ENCODE measurements at places on chromosomes 13 and 19. TPM values are rescaled to one million over a fixed set of nuclear protein-coding genes. Genes with fewer than 3 reads are reported as not detected.
A peak's percentile ranks its signal among the peaks of the same experiment; 100 is the strongest.

- no peak for ATAC-seq
Measured at GRCh38 chr13:76853921-76854608, 32.1 kb downstream of the KCTD12 start.

DNA sequence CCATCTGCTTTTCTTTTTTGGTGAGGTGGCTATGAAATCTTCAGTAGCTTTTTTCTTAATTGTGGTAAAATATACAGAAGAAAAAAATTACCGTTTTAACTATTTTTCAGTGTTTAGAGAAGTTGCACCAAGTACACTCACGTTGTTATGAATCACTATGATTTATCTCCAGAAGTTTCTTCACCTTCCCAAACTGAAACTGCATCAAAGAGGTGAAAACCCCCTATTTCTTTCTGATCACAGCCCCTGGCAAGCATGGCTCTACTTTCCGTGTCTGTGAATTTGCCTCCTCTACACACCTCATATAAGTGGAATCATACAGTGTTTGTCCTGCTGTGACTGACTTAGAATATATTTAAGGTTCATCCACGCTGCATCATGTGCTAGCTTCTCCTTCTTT is 15.6 kb upstream of the SIGLEC10 start:
- peak; percentile 47 for ATAC-seq

- no peak for ATAC-seq
Measured at GRCh38 chr13:83151308-83151660, 731.0 kb downstream of the SLITRK1 start.

- no peak for ATAC-seq
Measured at GRCh38 chr13:100546713-100547405, 41.7 kb downstream of the GGACT start.

Gene SULT2A1
- not detected for total RNA-seq

Gene ZNF547
- total RNA-seq: 5.4 TPM

Gene KIR2DL4
- total RNA-seq: not detected

Data from activated T-helper 17 cell treated with anti-CD3 and anti-CD28 coated beads, Interleukin-2, amount 50 U/mL, for 72 hours (primary cell).